ENCODE measurements at places on chromosomes 13 and 19.

- no peak for DNase-seq
These were observed 84.8 kb downstream of the ZMYM2 start for GRCh38 chr13:20043207-20043925.

- DNase-seq, result peak; percentile 1
These were observed 161.4 kb upstream of the TSHZ3 start for GRCh38 chr19:31510635-31511034.

DNA sequence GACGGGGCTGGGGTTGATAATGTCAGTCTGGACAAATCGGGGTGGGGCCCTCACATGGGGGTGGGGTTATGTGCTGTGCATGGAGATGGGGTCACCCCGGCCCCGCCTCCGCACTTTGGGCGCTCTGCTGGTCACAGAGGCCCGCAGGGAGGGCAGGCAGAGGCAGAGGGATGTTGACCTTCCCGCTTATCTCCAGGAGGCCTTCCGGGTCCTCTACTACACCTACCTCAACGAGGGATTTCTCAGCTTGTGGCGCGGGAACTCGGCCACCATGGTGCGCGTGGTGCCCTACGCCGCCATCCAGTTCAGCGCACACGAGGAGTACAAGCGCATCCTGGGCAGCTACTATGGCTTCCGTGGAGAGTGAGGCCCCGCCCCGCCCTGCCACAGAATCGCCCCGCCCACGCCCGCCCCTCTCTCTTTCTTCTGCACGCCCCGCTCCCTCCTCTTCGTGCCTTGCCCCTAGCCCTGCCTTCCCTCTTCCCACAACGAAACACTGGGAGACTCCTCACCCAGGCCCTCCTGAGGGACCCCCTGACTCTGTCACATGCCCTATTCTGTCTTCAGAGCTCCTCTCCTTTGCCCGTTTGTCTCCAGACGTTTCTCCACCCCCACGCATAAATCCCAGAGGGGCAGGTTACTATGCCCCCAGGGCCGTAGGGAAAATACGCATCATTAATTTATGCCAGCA, 32.8 kb downstream of the TMEM161A start:
- DNase-seq, result peak; percentile 88

DNA sequence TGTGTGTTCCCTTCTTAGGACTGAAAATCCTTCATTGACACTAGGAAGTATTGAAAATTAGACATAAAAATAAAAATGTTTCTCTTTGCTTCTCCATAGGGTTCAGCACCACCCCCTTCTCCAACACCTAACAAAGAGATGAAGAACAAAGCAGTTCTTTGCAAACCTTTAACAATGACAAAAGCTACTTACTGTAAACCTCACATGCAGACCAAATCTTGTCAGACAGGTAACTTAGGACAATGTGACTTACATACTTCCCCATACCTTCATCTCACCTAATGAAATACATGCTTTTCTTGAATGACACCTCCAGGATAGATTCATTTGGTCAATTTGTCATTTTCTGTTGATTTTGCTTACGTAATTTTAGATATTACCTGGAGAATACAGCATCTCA, 99.9 kb downstream of the ZMYM2 start:
- no peak for DNase-seq

DNA sequence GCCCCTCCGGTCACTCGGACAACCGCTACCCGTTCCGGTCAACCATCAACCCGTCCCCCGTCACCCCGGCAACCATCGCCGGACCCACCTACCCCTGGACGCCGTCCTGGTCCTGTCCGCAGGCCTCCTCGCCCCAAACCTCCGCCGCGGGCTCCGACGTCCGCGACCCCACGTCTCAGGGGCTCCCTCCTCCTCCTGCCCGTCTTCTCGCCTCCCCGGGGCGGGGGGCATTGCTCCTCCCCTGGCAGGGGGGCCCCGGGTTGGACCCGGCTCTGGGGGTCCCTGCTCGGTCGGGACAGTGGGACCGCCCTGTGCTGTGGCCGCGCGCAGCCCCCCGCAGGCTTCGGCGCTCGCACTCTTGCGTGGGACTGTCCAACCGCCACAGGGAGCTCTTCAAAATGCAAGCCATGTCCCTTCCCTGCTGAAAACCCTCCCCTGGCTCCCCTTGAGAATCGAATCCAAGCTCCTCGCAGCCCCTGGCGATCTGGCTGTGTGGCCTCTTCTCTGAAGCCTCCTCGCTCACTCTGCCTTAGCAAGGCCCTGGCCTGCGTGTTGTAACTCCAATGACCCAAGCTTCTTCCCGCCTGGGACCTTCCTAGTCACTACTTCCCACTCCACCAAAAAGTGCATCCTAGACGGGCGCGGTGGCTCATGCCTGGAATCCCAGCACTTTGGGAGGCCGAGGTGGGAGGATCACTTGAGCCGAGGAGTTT, 8.4 kb downstream of the EPHX3 start:
- DNase-seq, result no peak

- DNase-seq, result no peak
These were observed 263.6 kb upstream of the GPC6 start for GRCh38 chr13:92963029-92963428.

DNA sequence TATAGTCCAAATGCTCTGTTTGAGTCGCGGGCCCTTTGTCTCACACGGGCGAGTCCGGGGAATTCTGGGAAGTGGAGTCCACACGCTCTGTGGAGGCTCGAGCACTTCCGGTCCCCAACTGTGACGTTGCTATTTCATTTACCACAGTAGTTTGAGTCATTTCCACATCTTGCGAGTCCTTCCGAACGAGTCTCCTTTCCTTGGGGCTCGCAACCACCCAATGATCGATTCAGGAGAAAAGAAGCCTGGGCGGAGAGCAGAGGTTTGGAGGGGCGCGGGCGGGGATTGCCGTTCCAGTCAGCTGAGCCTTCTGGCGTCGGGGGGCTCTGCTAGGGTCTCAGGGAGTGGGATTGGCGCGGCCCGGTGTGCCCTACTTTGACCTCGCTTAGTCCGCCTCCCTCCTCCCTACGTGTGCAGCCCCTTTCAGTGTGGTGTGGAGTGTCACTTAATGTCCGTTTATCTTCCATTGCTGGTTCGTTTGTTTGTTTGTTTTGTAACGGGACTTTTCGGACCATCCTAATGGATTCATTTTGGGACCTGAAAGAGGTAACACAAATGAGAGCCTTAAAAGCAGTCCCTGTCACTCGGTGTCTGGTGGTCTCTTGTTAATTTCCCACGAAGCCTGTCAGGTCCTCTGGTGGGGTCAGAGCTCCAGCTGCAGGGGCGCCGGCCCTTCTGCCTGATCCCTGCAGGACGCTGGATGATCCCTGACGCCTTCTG, at the start of gene ZNF222:
Gene ZNF222 (plus strand): TSS at position 163 of the 720 bp plus-strand sequence. CDS start 58 bp downstream, at position 221.
- DNase-seq, result peak; percentile 78

DNA sequence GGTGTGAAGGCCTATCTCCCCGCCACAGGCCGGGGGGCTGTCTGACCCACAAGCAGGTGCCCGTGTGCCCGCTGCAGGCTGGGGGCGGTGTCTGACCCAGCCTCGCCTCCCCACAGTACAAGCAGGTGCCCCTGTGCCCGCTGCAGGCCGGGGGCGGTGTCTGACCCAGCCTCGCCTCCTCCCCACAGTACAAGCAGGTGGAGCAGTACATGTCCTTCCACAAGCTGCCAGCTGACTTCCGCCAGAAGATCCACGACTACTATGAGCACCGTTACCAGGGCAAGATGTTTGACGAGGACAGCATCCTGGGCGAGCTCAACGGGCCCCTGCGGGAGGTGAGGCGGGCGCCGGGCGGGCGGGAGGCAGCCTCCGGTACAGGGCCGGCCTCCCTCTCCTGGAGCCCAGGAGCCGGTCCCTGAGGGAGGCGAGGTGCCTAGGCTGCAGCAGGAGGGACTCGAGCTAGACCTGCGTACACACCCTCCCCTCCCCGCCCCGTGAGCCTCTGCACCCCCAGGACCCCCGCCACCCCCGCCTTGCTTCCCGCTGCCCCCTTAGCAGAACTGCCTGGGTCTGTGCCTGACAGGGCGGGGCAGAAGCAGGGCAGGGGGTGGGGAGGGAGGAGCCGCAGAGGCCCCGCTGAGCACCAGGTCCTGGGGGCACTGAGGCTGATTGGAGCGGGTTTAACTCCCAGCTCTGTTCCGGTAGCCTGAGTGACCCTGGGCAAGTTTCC, 20.6 kb downstream of the HCN2 start:
- DNase-seq, result no peak

DNA sequence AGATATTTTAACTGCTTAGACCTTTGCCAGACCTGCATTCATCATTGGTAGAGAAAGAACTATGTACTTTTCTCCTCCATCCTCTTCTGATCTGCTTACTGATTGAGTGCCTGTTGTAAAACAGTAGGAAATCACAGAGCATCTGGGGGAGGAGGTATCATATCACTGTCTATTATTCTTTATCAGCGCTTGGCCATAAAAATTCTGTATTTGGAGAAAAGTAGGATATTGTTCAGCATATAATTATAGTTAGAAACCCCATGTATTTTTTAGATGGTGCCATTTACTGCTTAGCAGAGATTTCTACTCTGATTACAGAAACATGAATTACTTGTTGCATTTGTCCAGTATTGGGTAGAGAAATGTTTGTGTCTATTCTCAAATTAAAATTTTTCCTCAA, 62.4 kb downstream of the URI1 start:
- DNase-seq, result no peak

Measured in ecto neural progenitor cell (in vitro differentiated cells).